ENCODE measurements at places on chromosomes 1 and 21. TPM values are rescaled to one million over a fixed set of nuclear protein-coding genes. Genes with fewer than 3 reads are reported as not detected.
A peak's percentile ranks its signal among the peaks of the same experiment; 100 is the strongest.

- no peaks in the 10 kb centered on the region for H3K36me3 ChIP-seq
- H3K4me1 ChIP-seq = peaks cover 12% of the 10 kb centered on the region
- no peak for DNase-seq
- H3K4me3 ChIP-seq = no peak overlapping the region
Measured at GRCh38 chr1:38870996-38871395, 2.2 kb downstream of the MYCBP start.

DNA sequence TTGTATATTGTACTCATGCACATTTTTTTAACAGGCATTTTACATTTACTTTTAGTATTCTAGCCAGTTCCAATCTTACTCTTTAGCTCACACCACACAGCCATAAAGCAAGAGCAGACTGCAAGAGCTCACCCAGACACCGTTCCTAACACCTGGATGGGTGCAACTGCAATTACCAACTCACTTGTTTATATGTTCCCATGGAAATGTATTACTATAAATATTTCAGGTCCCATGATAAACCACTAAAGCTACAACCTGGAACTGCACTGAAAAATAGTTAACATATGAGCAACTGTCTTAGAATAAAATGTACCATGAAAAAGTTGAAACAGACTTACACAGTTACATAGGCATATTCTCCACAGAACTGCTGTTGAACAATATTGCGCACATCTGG is 30.8 kb downstream of the USP48 start:
- H3K27me3 ChIP-seq = no peaks in the 10 kb centered on the region
- H3K4me1 ChIP-seq = no peaks in the 10 kb centered on the region
- DNase-seq = no peak
- H3K36me3 ChIP-seq = peaks cover 36% of the 10 kb centered on the region
- no peak overlapping the region for H3K27ac ChIP-seq
- no peak overlapping the region for H3K4me3 ChIP-seq

GRCh38 chr1:204731509-204731908 is 46.0 kb upstream of the LRRN2 start:
- H3K27me3 ChIP-seq = no peaks in the 10 kb centered on the region
- H3K36me3 ChIP-seq = no peaks in the 10 kb centered on the region
- H3K27ac ChIP-seq = no peak overlapping the region
- no peak for DNase-seq
- no peak overlapping the region for H3K4me3 ChIP-seq

DNA sequence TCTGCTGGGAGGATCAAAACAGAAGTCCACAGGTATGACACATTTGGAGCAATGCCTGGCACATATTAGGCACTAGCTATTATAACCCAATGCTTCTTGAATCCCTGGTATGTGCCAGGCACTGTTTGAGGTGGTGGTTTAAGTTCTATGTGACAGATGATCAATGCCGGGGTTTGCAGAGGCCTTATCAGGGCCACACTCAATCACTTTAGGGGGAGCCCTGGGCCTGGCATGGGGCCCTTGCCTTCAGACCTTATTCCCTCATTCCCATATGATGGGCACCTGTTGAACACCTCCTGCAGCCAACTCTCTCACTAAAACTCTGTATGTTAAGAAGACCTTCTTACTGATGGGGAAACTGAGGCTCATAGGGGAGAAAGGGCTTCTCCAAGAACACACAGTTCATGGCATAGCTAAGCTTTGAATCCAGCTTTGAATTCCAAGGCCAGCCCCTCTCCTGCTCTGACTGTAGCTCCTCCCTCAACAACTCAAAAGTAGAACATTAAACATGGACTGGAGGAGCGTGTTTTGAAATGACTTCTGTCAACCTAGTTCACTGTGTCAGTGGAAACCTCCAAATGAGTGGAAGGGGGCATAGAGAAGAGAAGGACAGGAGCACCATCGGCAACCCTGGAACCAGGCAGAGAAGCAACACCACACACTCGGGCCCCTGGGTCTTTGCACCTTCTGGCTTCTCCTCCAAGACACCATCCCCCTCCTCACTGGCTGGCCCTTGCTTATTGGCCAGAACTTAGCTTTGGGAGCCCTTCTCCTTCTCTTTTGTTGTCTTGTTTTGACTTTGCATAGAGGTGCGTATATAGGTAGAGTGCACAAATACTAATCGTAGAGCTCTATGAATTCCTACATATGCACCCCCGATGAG is 6.6 kb upstream of the IFFO2 start:
- no peak overlapping the region for H3K27ac ChIP-seq
- no peak overlapping the region for H3K4me3 ChIP-seq
- no peaks in the 10 kb centered on the region for H3K4me1 ChIP-seq
- no peak for DNase-seq

DNA sequence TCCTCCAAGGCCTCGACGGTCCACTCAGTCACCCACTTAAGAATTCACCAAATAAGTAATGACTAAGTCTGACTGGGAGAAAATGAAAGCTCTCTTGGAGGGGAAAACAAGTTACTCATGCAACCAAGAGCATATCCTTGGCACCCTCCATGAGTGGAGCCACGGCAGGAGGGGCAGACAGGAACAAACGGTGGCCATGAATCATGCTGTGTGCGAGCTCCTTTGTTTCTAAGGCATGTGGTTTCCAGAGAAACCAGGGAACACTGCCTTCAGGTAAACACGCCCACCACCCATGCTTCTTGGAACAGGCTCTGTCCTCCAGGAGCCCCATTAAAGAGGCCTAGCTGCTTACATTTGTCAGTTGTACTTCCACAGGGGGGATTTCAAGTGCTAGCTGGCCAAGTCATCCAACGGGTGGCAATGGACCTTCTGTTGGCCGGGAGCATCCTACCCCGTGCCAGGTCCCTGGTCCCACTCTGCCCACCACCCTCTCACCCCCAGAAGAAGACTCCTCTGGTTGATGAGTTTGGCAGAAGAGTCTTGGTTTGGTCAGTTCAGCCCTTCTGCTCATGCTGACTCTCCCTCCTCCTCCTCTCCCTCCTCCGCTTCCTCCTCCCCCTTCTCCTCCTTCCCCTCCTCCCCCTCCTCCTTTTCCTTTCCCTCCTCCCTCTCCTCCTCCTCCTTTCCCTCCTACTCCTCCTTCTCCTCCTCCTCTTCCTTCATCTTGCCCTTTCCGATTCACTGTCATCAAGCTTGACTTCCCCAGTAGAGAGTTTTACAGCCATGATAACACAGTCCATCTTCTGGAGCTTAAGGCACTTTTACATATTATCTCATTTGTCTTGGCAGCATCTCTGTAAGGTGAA is 107.6 kb downstream of the CCDC185 start:
- no peak overlapping the region for H3K4me3 ChIP-seq
- H3K4me1 ChIP-seq = no peaks in the 10 kb centered on the region
- no peaks in the 10 kb centered on the region for H3K36me3 ChIP-seq
- no peak overlapping the region for H3K27ac ChIP-seq

GRCh38 chr1:171984850-171985485 is 143.7 kb downstream of the DNM3 start:
- DNase-seq = peak; percentile 72
- no peaks in the 10 kb centered on the region for H3K36me3 ChIP-seq
- no peak overlapping the region for H3K4me3 ChIP-seq
- H3K4me1 ChIP-seq = 0 out of 2 replicates have a peak, but pooled peaks cover 3% of the 10 kb centered on the region
- H3K27me3 ChIP-seq = no peaks in the 10 kb centered on the region
- H3K27ac ChIP-seq = no peak overlapping the region

DNA sequence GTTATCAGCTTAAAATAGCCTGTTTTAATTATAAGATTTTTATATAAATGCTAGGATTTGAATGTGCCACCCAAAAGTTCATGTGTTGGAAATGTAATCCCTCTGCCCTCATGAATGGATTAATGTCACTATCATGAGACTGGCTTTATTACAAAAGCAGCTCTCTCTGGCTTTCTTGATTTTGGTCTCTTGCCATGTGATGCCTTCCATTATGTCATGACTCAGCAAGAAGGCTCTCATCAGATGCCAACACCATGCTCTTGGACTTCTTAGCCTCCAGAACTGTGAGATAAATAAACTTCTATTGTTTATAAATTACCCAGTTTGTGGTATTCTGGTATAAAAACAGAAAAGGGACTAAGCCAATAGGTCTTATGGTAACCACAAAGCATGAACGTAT is 6.9 kb upstream of the PRSS38 start:
- H3K4me1 ChIP-seq = no peaks in the 10 kb centered on the region
- no peaks in the 10 kb centered on the region for H3K36me3 ChIP-seq

DNA sequence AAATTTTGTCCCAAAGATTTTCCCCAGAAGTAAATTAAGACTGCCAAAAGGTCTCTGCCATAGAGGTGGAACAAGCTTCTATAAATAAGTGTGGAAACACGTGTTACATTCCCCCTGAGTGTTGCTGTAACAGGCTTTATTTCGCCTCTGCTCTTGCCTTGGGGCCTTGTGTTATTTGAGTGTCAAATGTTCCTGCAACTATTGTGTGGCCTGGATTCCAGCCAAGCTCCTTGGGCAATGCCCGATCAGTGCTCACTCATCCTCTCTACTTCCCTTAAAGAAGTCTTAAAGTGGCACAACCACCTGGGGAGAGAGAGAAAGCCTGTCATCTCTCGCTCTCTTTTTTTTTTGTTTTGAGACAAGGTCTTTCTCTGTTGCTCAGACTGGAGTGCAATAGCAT is 156.7 kb downstream of the NR5A2 start:
- no peaks in the 10 kb centered on the region for H3K4me1 ChIP-seq
- DNase-seq = no peak
- H3K27me3 ChIP-seq = no peaks in the 10 kb centered on the region
- peaks cover 6% of the 10 kb centered on the region for H3K36me3 ChIP-seq
- H3K27ac ChIP-seq = no peak overlapping the region

DNA sequence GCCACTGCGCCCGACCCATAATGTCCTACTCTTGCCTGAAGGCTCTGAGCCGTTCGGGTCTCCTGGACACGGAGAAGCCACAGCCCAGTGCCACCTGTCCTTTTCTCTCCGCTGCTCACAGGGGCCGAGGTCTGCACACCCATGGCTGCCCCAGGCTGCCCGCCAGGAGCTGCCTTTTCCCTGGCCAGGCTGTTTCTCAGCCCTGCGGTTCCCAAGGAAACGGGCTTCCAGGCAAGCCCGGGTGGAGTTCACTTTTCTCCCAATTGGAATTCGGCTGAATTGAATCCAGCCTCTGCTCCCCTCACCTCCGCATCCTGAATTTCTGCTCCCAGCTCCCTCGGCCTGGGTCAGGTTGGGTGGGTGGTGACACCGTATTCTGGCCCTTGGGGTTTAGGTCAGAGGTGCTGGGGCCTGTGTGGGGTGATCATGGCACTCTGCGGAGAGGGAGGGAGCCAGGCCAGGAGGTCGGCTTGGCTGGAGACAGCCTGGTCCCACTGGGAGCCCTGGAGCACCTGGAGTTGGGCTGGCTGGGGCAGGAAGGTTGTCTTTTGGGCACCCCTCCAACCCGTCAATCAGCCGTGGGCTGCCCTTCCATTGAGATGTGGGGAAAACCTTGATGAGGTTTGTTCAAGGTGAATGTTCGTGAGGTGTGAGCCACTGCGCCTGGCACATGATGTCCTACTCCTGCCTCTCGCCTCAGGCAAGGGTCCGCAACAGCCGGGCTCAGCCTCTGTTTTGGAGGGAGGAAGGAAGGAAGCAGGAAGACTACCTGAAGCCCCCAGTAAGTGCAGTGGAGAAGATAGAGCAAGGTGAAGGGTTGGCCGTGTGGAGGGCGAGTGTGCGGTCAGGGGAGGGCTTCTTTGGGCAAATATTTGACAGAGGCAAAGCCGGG is 25.1 kb downstream of the RRP1 start:
- no peak overlapping the region for H3K27ac ChIP-seq
- H3K4me3 ChIP-seq = peak overlapping the region; percentile 54
- DNase-seq = peak; percentile 62
- no peaks in the 10 kb centered on the region for H3K27me3 ChIP-seq

- no peaks in the 10 kb centered on the region for H3K27me3 ChIP-seq
- H3K27ac ChIP-seq = no peak overlapping the region
Measured at GRCh38 chr1:23543707-23544443, 12.8 kb upstream of the E2F2 start.

DNA sequence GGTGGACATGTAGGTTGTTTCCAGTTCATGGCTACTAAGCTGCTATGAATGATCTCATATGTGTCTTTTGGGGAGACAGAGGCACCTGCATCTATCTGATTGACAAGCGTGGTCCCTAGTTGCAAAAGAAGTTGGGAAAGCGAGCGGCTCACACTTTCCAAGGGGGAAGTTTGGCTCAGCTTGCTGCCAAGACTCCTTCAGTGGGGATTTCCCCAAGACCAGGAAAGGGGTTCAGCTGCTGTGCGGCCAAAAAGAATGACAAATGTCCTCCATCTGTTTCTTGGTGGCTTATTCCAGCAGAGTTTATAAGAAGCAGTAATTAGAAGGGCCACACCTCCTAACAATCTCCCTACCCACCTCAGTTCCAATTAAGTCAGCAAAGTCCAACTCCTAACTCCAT is 128.5 kb upstream of the GALNT2 start:
- H3K4me3 ChIP-seq = no peak overlapping the region
- no peaks in the 10 kb centered on the region for H3K36me3 ChIP-seq
- no peak for DNase-seq
- H3K4me1 ChIP-seq = no peaks in the 10 kb centered on the region
- H3K27me3 ChIP-seq = no peaks in the 10 kb centered on the region
- no peak overlapping the region for H3K27ac ChIP-seq

DNA sequence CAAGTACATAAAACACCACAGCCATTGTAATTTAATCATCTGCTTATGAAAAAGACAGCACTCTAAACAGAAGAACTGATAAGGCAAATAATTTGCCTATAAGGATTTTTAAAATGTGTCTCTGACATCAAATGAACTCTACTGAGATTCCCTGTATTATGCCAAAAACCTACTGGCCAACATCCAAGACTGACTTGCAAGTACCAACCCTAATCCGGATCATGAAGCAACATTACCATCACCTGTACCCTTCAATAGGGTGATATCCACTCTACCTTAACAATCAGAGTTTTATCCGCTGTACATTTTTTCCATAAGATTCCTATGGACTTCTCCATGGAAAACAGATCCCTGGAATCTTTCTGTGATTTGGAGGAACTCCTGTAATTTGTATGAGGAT is 4.6 kb downstream of the RGS7 start:
- H3K4me1 ChIP-seq = peaks cover 5% of the 10 kb centered on the region
- H3K36me3 ChIP-seq = no peaks in the 10 kb centered on the region
- H3K27ac ChIP-seq = no peak overlapping the region
- no peak for DNase-seq

GRCh38 chr1:110340207-110340468 is 961 bp downstream of the RBM15 start:
- peak overlapping the region; percentile 35 for H3K27ac ChIP-seq
- peaks cover 46% of the 10 kb centered on the region for H3K4me1 ChIP-seq
- H3K27me3 ChIP-seq = no peaks in the 10 kb centered on the region
- no peak for DNase-seq

- no peak overlapping the region for H3K27ac ChIP-seq
- H3K4me1 ChIP-seq = peaks cover 18% of the 10 kb centered on the region
- no peaks in the 10 kb centered on the region for H3K36me3 ChIP-seq
- no peak for DNase-seq
- no peaks in the 10 kb centered on the region for H3K27me3 ChIP-seq
Measured at GRCh38 chr1:98672189-98672588, 10.7 kb downstream of the SNX7 start.

Gene TAF1A
- 13.3 TPM for total RNA-seq

Gene CA6
- total RNA-seq = not detected

Gene ATP6V1G3
- total RNA-seq = not detected

Gene CRNN
- total RNA-seq = not detected
